ENCODE measurements at places on chromosomes 12 and 14. TPM values are rescaled to one million over a fixed set of nuclear protein-coding genes. Genes with fewer than 3 reads are reported as not detected.

Gene BCAT1
- total RNA-seq, result 93.5 TPM

DNA sequence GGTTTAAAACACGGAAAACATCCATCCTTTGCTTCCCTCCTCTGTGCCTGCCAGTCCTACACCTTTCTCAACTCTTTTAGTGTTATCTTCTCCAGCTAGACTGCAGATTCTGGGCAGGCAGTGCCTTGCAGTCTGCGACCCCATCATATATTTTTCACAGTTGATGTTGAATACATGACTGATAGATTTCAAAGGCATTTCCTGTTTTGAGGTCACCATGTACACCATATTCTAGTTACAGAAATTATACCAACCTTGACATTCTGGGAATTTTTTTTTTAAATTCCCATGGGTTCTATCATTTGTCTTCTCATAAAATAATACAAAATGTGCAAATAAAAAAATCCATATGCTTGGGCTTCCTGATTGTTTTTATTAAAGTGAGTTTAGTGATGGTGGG is 16.6 kb downstream of the SOCS2 start:
- H3K27ac ChIP-seq, result peak overlapping the region; percentile 23
- H3K27me3 ChIP-seq, result no peaks in the 10 kb centered on the region
- no peaks in the 10 kb centered on the region for H3K36me3 ChIP-seq
- no peaks in the 10 kb centered on the region for H3K4me1 ChIP-seq
- no peak overlapping the region for H3K4me3 ChIP-seq

GRCh38 chr14:44700694-44701093 is 193.6 kb upstream of the FSCB start:
- H3K27ac ChIP-seq, result no peak overlapping the region
- no peaks in the 10 kb centered on the region for H3K27me3 ChIP-seq
- no peaks in the 10 kb centered on the region for H3K4me1 ChIP-seq
- no peaks in the 10 kb centered on the region for H3K36me3 ChIP-seq

Gene LPAR5
- total RNA-seq, result 0.61 TPM

DNA sequence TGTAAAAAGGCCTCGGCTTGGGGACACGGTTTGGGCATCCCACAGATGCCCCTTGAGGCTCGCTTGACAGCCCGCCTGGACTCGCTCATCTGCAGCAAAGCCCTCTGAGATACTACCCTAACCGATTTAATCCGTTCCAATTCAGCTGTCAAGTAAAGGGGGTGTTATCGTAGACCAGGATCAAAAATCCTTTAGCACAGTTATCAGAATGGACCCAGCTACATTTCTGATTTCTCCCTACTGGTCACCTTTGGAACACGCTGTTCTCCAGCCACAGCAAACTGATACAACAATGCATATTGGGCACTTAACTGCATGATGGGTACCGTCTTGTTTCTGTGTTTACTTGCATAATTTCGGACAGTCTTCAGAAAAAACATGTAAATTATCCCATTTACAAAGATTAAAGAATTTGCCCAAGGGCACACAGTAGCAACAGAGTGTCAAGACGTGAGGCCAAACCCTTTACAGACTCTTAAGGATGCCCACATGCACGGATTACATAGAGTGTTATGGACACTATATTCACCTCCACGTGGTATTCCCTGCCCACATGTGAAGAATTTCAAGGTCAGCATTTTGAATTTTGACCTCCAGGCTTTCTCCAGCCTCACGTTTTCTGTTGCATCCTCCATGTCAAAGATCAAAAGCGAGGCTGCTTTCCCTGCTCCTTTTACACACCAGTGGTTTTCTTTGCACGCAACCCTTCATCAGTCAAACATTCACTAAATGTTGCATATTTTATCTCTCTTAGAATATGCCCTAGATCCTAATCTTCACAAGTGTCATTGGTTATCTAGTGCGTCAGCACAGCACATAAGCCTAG is 3.2 kb upstream of the DUSP6 start:
- no peak overlapping the region for H3K27ac ChIP-seq
- DNase-seq, result no peak
- H3K36me3 ChIP-seq, result no peaks in the 10 kb centered on the region
- no peaks in the 10 kb centered on the region for H3K4me1 ChIP-seq
- H3K27me3 ChIP-seq, result no peaks in the 10 kb centered on the region
- H3K4me3 ChIP-seq, result no peak overlapping the region

DNA sequence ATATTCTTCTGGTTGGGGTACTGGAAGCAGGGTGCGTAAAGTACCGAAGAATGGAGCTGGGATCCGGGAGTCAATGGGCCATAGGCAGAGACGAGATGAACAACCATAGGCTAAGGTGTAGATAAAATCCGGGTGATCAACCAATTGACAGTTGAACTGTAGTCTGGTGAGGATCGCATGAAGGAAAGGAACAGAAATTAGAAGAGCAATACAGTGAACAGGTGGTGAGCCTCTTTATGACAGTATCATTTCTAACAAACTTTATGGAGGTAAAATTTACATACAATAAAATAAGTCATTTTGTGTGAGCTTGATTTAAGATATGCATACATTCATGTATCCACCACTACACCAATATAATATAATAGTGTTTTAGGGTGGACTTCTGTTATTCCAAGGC is 13.9 kb upstream of the HIF1A start:
- no peak for DNase-seq
- no peaks in the 10 kb centered on the region for H3K4me1 ChIP-seq
- no peak overlapping the region for H3K27ac ChIP-seq
- H3K27me3 ChIP-seq, result no peaks in the 10 kb centered on the region
- no peak overlapping the region for H3K4me3 ChIP-seq
